ENCODE measurements at places on chromosomes 3 and 15.

GRCh38 chr3:128133273-128133883 lies 9.8 kb upstream of the RUVBL1 start:
- DNase-seq: peak; percentile 46

GRCh38 chr3:129439817-129440617 lies at the start of the genes IFT122 and MBD4:
TSS of gene IFT122 (plus strand) at chr3:129440224. CDS start at chr3:129440331, 107 bp downstream.
TSS of gene MBD4 (minus strand) at chr3:129439948. CDS start at chr3:129439833, 115 bp downstream.
- peak; percentile 99 for DNase-seq

GRCh38 chr3:172515130-172515918 lies 7.9 kb downstream of the TNFSF10 start:
- no peak for DNase-seq

DNA sequence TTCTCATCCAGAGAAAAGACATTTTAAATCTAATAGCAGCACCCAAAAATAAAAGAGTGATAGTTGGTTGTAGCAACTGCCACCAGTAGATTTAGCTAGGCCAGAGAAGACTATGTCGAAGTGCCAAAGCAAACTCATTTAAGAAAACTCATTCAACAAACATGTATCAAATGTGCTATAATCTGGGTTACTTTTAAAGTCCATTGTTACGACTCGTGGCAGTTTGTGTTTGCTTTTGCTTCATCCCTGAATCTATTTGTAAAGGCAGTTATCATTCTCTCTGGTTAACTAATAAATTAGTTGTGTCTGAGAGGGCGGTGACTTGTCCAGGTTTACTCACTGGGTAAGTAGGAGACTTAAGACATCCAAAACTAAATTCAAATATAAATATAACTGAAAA lies 159.4 kb downstream of the ZIC4 start:
- DNase-seq: no peak

GRCh38 chr3:119322021-119322834 lies 28.0 kb downstream of the ARHGAP31 start:
- no peak for DNase-seq

DNA sequence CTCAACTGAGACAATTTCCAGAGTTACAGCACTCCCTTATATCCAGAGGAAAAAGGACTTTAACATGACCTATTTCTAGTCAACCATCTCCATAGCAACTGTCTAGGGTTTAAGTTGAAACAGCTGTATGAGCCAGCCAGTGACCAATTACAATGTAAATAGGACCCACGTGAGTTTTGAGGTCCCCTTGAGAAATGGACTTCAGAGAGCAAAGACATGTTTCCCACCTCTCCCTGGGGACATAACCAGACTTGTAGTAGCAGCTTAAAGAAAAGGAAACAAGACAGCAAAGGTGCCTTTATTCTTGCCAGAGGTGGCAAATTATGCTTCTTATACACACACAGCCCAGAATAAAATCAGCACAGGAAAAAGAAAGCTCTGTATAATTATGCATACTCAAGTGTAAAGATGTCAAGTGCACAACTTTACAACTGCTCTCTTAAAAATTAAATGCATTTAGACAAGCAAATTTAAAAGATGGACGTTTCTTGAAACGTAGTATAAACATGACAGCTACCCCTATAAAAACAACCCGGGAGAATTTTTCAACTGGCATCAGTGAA lies 40.2 kb downstream of the SUMF1 start:
- DNase-seq: peak; percentile 82

DNA sequence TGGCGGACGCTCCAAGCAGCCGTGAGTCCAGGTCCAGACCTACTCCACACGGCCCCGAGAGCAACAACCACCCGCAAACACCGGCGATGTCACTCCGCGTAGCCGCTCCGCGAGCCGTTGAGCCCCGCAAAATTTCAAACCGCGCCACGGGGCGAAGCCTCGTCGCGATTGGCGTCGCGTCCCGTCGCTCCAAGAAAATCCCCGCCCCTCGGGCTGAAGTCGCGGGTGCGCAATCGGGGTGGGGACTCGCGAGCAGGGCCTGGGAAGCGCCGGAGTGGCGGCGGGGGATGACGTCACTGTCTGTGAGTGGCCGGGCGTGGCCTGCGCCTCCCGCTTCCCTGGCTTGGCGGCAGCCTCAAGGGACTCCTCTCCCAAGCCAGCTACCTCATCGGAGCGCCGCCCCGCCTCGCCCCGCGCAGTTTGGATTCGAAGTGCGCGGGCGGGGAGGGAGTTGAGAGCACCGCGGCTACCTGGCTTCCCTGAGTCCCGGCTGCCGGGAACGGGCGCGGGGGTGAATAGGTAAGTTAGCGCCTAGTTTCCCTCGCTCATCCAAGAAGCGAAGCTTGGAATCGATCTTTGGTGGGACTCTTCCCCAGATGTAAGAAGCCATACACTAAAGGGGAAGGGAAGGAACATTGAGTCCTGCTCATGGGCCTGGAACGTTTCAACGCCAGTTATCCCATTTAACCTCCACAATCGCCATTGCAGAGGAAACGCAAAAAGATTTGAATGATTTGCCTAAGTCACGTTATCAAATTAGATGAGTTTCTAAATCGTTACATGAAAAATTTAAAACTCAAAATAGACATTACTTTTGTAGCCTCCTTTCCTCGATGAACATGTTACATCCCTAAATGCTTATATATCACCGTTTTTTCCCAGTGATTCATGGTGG lies at the start of gene PRC1:
Gene PRC1, minus strand, starts transcription at position 119 of the 895 bp plus-strand sequence. Its CDS starts 118 bp downstream, at position 1.
- peak; percentile 84 for DNase-seq

GRCh38 chr3:191372122-191372521 lies 41.8 kb upstream of the UTS2B start:
- no peak for DNase-seq

- DNase-seq: no peak
Measured at GRCh38 chr3:39191111-39191510, 1.3 kb downstream of the XIRP1 start.

GRCh38 chr3:141900343-141900742 lies 23.9 kb downstream of the ATP1B3 start:
- no peak for DNase-seq

DNA sequence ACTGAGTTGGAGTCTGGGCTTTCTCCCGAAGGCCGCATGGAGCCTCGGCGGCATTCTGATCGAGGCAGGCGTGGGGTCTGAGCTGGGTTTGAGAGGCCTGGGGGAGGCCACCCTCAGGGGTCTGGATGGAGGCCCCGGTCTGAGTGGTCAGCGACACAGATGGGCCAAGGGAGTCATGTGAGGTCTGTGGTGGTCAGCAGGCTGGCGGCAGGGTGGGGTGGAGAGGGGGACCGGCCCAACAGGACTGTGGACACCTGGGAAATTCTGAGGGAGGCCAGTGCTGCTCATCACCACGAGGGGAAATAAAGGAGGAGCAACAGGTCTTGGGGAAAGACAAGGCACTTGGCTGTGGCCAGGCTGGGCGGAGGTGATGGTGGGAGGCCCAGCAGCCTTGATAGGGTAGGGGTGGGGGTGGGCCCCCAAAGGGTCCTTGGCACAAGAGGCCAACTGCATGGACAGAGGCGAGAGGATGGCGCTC lies 16.2 kb downstream of the CTSH start:
- DNase-seq: no peak

GRCh38 chr3:106242781-106243180 lies 374.0 kb upstream of the CBLB start:
- DNase-seq: no peak

GRCh38 chr3:149703466-149703865 lies 45.6 kb upstream of the WWTR1 start:
- DNase-seq: peak; percentile 72

DNA sequence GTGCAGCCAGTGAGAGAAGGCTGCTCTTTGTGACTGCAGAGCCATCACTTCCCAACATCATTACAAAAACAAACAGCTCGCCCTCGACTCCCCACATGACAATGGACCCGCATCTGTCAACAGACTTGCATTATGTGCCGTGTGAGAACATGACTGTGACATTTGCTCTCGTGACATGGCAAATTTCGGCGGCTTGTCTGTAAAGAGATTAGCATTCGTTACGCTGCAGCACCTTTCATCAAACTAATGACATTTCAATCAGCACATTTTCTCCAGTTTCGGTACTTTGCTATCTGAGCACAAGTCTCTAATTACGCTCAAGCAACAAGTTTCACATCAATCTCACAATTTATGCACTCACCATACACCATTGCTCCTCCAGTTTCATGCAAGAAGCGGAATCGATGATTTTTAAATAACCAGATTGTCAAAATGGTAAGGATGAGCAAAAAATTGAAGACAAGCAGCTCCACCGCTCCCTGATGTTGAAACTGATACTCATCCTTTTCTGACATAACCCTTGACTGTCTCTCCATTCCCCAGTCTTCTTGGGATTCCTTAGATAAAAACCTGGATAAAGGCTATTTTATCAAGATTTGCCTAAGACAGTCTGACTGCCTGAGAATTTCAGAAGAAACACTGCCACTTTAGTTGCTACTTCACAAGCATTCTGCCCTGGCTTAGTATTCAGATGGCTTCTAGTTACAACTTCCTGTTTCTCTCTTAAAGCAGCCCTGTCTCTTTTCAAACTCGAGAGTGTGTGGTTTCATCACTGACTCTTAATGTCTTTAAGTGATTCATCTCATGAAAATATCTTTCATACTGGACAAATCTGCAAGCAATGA lies at the start of gene SLC9A9:
Gene SLC9A9, minus strand, starts transcription at position 682 of the 845 bp plus-strand sequence. Its CDS starts 146 bp downstream, at position 536.
- DNase-seq: peak; percentile 49

- peak; percentile 95 for DNase-seq
Measured at GRCh38 chr3:170811928-170812591, 57.9 kb downstream of the RPL22L1 start.

- no peak for DNase-seq
Measured at GRCh38 chr3:53489386-53489785, 5.0 kb upstream of the CACNA1D start.

- DNase-seq: no peak
Measured at GRCh38 chr15:67146875-67147381, 81.5 kb downstream of the SMAD3 start.

DNA sequence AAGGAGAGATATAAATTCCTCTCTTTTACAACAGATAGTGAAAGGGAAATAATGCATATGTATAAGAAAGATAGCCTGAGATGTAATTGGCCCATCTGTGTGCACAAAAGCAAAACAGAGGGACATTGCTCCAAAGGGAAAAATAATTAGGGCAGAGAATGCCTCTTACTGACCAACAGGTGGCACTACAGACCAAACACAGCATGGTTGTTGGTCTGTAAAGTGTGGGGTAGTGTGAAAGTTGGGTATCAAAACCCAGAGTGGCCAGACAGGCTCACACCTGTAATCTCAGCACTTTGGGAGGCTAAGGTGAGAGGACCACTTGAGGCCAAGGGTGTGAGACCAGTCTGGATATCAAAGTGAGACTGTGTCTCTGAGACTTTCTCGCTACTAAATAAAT lies 4.5 kb upstream of the TLNRD1 start:
- DNase-seq: no peak

GRCh38 chr3:33803894-33804526 lies 5.6 kb downstream of the PDCD6IP start:
- no peak for DNase-seq

DNA sequence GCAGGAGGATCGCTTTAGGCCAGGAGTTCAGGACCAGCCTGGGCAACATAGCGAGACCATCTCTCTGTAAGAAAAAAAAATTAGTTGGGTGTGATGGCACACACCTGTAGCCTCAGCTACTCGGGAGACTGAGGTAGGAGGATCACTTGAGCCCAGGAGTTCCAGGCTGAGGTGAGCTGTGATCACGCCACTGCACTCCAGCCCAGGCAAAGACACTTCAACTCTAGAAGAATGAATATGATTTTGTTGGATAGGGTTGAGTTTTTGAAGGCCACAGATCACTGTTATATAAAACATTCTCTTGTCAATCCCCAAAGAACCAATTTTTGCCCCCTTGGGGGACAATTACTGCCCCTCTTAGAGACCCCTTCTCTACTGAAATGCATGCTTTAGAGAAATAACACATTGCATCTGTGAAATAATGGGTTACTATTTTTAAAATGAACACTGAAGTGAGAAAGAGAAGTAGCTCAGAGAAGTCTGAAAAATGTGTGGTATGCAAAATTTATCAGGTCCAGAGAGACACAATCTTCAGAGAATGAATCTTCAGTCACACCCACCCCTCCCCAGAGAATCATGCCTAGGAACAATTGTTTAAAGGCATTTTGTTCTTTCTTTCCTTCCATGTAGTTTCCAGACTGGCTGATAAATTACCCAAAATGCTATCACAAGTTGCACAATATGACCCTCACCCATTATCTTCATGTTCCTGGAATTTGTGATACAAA lies 42.7 kb downstream of the METTL6 start:
- no peak for DNase-seq

DNA sequence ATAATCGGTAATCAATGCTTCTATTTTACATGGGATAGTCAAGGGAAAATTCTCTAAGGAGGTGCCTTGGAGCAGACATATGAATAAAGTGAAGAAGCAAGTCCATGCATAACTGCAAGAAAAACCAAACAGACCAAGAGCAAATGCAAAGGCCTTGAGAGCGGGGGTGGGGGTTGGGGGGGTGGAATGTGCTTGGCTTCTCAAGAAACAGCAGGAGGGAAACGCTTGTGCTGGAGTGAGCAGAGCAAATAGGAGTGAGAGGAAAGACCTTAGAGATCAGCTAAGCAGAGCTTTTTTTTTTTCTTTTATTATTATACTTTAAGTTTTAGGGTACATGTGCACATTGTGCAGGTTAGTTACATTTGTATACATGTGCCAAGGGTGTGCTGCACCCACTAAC lies 260.8 kb downstream of the ARPP21 start:
- DNase-seq: no peak

- no peak for DNase-seq
Measured at GRCh38 chr3:25421747-25422146, 6.3 kb upstream of the RARB start.

DNA sequence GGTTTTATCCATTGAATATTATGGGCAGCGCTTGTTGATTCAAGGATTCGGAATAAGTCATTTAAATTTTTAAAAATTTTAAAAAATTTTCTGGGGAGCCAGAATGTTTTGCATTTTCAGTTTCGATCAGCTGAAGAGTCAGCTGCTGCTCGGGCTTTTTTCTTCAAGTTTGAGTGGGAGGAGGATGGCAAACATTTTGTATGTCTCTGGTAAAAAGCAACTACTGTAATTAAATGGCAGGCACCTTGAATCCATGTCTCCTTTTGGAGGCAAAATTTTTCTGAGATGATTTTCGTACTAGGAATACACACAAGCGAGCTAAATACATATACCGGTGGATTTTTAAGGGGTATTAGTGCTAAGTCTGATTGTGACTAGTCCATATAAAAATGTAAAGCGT lies 612 bp downstream of the C3orf38 start:
- DNase-seq: no peak

- DNase-seq: no peak
Measured at GRCh38 chr3:37859354-37859753, 2.3 kb upstream of the CTDSPL start.

- DNase-seq: peak; percentile 65
Measured at GRCh38 chr3:128343287-128344051, 123.2 kb downstream of the DNAJB8 start.
